ENCODE measurements at places on chromosomes 5 and 9.

DNA sequence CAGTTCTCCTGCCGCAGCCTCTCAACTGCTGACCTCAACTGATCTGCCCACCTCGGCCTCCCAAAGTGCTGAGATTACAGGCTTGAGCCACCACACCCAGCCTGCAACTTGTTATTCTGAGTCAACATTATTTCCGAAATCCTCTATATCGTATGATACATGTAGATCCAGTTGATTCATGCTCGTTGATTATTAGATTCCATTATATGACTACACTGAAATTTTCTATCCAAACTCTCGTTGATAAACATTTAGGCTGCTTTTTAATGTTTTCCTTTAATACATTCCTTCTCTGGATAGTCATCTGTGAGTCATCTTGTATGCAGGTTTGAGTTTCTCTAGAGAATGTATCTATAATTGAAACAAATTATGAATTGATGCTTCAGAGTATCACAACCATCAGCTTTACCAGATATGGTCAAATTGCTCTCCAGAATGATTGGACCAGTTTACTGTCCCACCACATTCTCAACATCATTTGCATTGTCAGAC, 4.1 kb downstream of the CDK7 start:
- no peak for DNase-seq

GRCh38 chr5:2670940-2671339, 80.5 kb downstream of the IRX2 start:
- no peak for DNase-seq

DNA sequence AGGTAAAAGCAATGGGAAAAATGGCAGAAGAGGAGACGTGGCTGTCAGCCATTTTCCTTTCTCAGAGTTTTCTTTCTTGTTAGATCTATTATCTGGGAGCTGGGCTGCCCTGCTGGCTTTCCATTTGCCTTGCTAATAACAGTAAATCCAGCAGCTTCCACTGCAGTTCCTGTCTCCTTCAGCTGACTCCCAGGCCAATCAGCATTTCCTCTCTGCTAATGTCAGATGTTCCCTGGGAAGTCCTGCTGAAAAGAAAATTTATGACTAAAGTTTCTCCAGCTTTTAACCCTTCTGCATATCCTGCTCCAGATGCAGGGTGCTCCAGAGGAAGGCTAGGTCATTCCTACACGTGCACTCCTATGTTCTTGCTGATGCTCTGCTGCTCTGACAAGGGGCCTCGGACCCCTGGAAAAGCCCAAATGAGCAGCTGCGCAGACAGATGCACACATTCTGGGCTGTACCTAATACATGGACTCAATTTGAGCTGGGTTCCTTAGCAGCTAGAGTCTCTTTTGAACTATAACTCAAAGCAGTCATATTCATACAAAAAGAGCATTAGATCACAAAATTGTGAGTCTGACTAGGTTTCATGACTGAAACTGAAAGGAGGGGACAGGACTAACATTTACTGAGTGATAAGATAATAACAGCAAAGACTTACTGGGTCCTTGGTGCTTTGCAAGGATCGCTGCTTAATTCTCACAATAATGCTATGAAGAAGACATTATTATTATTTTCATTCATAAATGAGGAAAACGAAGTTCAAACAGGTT, 182.2 kb downstream of the MAPKAP1 start:
- no peak for DNase-seq

DNA sequence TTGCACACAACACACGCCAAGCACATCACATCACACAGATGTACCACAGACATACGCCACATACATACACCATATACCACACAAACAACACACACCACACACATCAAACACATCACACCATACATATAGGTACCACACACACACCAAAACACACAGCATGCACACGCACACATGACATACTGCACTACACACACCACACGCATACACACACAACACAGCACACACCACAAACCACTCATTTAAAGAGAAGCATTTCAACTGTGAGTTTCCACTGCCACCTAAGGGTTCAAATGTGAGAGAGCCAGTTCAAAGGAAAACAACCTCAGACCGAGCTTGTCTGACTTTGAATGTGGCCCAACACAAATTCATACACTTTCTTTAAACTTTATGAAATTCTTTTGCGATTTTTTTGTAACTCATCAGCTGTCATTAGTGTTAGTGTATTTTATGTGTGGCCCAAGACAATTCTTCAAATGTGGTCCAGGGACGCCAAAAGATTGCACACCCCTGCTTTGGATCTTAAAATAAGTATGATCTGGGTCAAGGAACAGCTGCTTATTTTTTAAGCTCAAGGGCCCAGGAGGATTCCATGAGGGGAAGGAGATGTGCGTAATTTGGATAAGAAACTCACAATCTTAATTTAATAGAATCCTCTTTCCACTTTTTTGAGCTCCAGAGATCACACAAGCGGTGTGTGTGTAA, 494.6 kb downstream of the GADD45G start:
- peak; percentile 52 for DNase-seq

DNA sequence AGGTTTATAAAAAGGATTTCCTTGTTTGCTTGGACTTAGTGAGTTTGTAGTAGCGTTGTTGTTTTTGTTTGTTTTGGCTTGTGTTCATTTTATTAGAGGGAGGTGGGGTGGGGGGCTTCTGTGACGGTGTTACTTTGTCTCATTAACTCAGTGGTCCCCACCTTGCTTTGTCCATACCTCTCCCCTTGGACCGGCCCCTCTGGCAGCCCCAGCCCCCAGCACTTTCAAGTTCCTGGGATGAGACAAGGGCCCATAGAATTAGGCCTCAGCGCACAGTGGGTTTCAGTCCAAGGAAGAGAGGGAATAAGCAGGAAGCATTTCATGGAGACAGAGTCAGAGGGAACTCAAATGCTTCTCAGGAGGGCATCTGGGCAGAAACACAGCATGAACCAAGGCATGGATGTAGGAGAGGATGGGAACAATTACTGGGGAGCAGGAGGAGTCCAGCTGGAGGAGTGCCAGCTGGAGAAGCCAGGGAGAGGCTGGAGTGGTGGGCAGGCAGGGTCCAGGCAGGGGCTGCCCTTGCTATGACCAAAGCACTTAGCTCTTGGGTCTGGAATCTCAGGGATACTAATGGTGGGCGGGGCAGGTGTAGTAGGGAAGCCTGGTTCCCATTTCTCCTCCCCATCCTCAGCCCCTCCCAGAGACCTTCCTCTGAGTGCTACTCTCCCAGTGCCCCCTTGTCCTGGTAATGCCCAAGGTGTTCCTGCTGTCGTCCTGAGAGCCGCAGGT, 23.5 kb upstream of the ENHO start:
- no peak for DNase-seq

GRCh38 chr9:25700430-25700829, 22.2 kb upstream of the TUSC1 start:
- DNase-seq, result no peak

- DNase-seq, result no peak
These were observed 10.4 kb downstream of the LHX3 start for GRCh38 chr9:136194540-136194939.

DNA sequence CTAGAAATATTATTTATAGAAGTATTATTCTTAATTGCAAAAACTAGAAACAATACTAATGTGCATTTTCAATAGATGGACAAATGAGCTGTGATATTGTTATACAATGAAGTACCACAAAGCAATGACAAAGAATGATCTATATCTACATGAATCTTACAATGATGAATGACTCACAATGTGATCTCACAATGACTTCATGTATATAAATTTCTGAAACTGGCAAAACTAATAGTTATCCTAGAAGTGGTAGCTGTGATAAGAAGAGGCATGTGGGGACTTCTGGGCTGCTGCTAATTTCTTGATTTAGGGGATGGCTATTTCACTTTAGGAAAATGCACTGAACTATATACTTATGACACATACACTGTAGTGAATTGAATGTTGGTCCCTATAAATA, 396.0 kb upstream of the ZNF608 start:
- DNase-seq, result no peak

DNA sequence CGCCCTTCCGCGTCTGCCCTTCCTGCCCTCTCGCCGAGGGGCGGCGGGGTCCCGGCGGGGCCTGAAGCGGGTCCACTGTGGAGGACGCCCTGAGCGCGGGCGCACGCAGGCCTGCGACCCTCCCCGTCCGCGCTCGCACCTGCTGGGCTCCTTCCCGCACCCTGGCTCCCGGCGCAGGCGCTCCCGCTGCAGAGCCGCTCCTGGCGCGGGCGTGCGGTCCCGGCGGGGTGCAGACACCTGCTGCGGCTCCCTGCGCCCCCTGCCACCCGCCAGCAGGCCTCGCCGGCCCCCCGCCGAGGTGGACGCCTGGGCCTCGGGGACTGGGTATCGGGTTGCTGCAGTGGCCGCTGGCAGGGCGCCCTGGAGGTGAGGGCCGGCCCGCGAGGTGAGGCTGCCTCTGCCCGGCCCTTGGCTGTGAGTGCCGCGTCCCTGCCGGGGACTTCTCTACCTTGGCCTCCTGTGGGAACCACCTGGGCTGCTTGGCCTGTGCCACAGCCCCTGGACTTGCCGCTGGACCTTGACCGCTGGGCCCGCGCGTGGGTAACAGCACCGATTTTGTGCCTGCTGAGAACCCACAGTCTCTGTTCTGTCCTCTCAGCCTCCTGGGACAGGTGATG, 627 bp downstream of the ARRDC1 start:
- DNase-seq, result no peak

DNA sequence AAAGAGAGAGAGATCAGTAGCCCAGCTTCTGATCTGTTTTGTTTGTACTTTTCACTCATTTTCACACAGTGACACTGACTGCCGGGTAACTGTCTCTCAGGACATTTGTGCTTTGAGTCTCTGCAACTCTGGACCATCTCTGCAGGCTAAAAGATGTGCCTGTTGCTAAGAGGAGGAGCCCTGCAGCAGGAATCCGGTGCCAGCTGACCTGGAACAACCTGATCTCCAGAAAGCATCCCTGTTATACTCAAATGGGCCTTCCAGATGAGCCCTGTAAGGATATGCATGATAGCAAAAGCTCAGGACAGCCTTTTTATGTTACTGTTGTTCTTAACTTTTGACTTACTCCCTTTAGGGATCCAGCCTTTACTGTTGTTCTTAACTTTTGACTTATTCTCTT, 170.7 kb upstream of the RASEF start:
- no peak for DNase-seq

DNA sequence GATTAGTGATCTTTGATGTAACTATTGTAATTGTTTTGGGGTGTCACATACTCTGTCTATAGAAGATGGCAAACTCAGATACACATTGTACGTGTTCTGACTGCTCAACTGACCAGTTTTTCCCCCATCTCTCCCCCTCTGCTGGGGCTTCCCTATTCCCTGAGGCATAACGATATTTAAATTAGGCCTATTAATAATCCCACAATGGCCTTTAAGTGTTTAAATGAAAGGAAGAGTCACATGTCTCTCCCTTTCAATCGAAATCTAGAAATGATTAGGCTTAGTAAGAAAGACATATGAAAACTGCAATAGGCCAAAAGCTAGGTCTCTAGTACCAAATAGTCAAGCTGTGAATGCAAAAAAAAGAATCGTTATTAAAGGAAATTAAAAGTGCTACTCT, 265.6 kb downstream of the TMEM232 start:
- no peak for DNase-seq

- no peak for DNase-seq
These were observed 152.5 kb downstream of the DMRT2 start for GRCh38 chr9:1202512-1203280.

DNA sequence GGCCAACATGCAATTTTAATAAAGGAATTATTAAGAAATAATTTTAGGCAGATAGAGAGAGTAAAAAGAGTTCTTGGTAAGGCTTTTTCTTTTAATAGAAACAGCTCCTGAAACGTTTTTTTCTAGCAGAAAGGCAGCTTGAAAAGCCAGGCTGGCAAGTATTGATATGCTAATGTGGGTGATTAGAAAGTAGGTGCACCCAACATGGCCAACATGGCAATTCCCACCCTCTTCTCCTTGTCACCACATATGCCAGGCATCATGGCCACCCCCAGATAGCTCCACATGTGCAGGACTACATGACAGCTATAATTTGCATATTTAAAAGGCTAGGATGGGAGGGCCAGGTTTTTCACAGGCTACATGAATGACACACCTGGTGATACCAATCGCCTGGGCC, 615.2 kb downstream of the PTPRD start:
- no peak for DNase-seq

DNA sequence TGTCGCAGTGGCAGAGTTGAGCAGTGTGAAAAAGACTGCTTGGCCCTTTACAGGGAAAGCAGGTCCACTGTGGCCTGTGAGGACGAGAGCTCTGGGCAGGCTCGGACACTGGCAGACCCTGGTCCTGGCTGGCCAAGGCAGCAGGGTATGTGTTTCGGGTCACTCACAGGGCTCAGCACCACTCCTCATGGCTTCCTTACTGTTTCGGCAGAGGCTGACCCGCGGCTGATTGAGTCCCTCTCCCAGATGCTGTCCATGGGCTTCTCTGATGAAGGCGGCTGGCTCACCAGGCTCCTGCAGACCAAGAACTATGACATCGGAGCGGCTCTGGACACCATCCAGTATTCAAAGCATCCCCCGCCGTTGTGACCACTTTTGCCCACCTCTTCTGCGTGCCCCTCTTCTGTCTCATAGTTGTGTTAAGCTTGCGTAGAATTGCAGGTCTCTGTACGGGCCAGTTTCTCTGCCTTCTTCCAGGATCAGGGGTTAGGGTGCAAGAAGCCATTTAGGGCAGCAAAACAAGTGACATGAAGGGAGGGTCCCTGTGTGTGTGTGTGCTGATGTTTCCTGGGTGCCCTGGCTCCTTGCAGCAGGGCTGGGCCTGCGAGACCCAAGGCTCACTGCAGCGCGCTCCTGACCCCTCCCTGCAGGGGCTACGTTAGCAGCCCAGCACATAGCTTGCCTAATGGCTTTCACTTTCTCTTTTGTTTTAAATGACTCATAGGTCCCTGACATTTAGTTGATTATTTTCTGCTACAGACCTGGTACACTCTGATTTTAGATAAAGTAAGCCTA, 15.7 kb downstream of the SQSTM1 start:
- DNase-seq, result no peak

DNA sequence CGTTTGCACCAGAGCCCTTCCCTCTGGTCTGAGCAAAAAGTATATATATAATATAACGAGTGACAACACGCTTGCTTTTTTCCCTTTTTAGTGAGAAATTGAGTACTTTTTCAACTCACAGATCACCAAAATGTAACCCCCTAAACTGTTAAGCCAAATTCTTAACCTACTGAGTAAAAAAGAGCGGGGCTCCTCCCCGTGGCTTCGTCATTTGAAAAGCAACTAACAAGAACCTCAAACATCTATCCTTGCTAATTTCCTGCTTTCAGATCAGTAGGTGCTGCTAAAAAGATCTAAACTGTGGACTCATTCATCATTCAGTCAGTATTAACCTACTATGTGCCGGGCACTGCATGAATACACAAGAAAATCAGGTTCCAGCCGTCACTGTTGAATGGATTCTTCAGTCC, 1.0 kb upstream of the PTBP3 start:
- no peak for DNase-seq

DNA sequence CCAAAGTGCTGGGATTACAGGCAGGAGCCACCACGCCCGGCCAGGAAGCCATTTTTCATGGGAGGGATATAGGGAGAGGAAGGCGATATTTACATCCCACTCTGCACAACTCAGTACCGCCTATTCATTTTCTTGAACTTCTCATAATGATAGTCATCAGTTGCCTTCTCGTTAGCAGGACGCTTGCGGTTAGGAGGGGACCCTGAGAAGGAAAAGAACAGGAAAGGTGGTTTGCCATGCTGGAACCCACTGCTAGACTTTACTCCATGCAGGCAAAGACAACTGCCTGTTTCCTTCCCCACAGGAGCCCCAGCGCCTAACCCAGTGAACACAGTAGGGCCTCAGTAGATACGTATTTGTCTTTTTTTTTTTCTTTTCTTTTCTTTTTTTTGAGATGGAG, 4.1 kb upstream of the TOR1A start:
- no peak for DNase-seq
